ENCODE measurements at places on chromosomes 3 and 15.

DNA sequence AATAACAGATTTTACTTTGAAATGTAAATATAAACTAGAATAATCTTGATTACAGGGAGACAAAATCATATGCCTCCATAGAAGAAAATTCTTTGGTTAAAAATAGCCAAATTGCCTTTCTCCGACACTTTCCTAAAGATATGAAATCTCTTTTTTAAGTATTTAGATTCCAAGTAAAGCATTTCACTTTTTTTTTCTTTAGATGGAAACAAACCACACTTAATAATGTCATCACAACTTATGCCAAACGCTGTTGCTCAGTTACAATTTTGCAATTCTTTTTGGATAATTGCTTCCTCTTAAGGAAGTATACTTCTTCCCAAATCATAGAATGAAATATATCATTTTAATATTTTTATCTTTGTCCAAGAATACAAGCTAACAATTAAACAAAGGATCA, 294.1 kb upstream of the ARL6 start:
- no peak for DNase-seq

DNA sequence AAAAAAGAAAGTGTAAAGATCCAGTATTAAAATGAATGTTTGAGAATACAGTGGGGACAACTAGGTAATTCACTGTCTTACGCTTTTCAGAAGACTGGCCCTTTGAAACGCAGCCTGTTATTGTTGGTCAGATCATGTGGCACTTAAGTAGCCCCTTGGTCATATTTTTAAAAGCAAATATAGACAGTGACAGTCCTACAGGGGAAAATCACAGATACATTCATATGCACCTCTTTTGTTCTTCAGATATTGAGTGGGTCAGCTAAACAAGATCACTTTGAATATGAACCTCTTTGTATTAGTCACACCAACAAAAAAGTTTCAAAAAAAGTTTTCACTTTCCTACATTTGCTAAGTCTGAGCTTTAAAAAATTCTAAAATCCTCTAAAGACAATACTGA, 36.0 kb downstream of the TIGIT start:
- no peak for DNase-seq

DNA sequence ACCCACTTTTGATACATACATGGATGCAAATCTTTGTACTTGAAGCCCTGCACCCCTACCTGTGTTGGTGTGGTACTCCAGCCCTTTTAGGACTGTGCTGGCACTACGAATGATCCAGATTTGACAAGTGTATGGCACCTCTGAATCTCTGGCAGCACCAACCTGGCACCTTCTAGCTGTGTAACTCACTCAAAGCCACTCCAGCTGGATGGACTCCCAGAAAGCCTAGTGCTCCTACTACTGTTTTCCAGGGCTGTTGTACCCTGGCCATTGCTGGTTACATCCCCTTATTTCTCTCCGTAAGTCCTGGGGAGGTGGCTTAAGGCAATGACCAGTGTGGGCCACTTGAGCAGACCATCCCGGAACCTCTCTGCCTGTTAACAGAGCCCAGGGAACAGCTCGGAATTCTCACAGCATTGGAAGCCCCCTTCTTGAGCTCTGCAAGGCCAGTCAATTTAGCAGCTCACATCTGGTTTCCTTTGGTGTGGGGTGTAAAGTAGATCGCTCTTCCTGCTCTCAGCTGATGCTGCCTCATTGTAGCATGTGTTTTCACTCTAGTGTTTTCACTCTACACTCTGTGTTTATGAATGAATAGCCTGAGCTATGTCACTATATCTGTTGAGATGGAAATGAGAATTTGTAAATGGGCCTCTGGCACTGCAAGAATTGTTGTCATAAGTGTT, 12.2 kb downstream of the CALML4 start:
- no peak for DNase-seq

DNA sequence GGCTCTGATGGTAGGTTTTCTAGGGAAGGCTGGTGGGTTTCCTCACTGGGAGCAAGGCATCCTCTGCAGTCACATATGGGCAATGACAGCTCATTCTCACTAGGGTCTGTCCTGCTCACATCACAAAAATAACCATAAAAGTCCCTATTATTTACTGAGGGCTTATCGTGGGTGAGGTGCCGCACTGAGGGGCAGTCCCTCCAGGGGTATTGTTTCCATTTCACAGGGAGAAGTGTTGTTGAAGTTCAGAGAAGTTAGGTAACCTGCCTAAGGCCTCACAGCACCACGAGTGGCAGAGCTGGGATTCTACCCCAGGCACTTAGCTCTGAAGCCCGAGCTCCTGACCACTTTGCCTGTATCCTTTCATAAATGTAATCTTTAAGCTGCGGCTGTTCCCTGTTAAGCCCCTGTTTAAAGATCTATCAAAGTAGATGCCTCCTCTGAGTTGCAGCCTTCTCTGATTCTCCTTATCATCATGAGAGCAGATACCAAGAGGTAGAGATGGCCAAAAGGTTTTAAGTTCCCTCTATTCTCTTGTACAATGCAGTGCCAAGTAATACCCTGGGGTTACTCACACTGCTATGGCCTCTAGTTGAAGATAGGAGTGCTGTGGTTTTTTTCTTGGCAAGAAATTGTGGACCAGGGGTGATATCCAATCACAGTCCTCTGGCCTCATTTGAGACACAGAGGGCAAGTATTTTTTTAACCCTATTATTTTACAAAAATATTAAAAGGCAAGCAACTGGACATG, 107.0 kb downstream of the RPLP1 start:
- no peak for DNase-seq

GRCh38 chr3:53554559-53555067, 60.2 kb downstream of the CACNA1D start:
- DNase-seq: no peak

- no peak for DNase-seq
Measured at GRCh38 chr15:57609805-57610529, 18.3 kb downstream of the MYZAP start.

- DNase-seq: no peak
Measured at GRCh38 chr3:133393204-133393603, 6.7 kb upstream of the BFSP2 start.

- DNase-seq: no peak
Measured at GRCh38 chr15:42508263-42508690, 12.8 kb downstream of the SNAP23 start.

- no peak for DNase-seq
Measured at GRCh38 chr15:55337160-55337559, 18.1 kb downstream of the PIGB start.

- no peak for DNase-seq
Measured at GRCh38 chr3:37214076-37214475, 39.7 kb upstream of the LRRFIP2 start.

- no peak for DNase-seq
Measured at GRCh38 chr3:5197470-5198312, 10.2 kb downstream of the EDEM1 start.

DNA sequence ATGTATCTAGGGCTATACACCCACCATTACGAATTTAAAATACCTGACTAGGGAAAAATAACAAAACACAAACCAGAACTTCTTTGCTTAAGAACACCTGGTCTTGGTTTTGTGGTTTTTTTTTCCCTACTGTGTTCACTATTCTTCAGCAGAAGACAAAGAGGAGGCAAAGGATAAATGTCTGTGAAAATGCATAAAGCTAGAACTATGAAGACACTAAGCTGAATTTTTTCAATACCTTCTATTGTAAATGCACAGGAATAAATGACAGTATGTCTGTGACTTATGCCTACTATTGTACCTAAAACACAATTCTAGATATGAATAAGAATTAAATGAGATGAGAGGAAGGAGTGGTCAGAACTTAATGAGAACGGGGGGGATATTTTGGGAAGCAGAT, 86.9 kb downstream of the TBL1XR1 start:
- no peak for DNase-seq

DNA sequence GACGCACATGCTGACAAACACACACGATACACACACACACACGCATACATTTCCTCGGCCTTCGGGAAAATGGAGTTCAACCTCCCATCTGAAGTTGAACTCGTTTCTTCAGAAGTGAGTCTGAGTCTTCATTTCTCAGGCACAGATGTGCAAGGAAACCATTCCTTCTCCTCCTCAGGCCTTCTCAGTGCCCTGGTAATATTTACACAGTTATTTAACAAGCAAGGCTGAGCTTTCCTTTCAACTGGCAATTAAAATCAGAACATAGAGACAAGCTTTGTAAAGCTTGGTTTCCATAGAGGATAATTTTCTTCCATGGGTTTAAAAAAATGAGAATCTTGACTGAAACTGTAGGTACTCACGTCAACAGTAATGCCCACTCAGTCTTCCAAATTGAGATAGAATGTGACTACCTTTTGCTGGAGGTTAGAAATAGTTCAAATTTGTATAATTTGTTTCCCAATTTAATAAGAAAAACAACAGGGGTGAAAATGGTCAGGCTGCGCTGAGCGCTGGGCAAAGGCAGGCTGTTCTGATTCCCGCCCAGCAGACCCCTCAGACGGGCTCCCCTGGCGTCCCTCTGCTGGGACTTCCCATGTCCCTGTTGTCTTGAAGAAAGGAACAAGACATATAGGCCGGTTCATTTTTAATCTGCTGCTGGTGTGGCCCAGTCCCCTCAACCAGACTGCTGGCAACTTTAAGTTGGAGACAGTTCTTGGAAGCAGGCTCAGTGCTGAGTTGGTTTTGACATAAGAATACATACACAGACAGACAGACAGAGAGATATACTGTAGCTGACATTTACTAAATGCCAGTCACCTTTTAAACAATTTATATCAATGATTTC, 174.3 kb downstream of the XXYLT1 start:
- DNase-seq: no peak

DNA sequence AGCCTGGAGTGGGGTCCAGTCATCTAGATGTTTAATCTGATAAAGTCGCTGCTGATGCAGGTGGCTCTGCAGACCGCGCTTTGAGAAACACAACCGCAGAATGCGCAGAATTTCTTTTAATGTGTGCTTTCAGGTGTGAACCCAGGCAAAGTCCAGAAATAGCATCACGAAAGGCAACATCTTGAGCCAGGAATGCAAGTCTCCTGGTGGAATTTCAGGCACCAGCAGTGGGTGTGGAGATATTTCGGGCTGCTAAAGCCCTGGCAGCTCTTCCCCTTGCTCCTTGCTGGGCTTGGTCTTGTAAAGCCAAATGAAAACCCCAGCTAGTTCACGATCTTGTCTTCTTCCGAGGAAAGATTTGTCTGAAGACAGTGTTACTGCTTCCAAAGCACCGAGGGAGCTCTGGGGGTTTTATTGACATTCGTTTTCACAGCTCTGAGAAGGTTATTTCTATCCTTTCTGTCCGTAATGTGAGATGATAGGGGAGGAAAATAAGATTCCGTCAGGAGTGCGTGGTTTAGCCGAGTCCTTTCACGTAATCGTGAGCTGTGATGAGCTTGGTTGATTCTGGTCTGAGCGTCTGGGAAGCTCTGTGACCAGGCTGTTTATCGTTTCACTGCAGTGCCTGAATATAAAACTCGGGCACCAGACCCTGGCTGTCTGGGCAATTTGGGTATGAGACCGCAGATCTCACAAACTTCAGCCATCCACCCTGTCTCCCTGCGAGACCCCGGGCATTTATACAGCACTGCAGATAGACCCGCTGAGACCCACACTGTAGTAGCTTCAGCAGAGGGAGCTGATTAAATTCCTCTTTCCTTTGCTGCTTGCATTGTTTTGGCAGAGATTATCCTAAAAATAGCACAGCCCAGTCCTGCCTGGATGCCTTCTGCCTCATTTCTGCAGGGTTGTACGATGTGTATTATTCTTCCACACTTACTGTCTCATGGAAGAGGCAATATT, 67.0 kb upstream of the SLC25A26 start:
- DNase-seq: peak; percentile 16

- DNase-seq: no peak
Measured at GRCh38 chr3:54901906-54902685, 25.8 kb downstream of the LRTM1 start.

- DNase-seq: peak; percentile 20
Measured at GRCh38 chr3:168088106-168088720, 7.5 kb downstream of the GOLIM4 start.

DNA sequence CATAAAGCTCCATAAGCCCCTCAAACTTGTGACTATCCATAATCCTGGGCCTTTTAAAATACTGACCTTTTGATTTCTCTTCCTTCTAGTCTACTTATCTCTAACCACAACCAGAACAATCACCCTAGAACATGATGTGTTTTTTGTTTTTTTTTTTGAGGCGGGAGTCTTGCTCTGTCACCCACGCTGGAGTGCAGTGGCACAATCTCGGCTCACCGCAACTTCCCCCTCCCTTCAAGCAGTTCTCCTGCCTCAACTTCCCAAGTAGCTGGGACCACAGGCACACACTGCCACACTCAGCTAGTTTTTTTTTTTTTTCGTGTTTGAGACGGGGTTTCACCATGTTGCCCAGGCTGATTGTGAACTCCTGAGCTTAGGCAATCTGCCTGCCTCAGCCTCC, 25.1 kb downstream of the VPS39 start:
- DNase-seq: no peak

GRCh38 chr15:81101894-81102815, 31.9 kb upstream of the CFAP161 start:
- no peak for DNase-seq

DNA sequence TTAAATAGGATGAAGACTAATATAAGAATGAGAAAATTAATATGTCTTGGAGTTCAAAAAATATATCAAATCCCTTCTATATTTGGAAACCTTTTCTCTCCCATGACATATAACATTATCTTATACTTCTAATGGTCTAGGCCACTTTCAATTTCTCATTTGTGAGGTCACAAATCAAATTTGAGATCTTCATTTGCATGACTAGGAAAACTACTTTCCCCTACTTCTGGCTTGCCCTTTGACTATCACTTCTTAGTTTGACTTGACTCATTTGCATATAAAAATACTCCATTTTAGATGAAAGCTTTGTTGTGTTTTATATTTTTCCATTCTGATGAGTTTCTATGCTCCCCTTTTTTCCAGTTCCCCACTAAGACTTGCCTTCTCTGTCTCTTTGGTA, 598.6 kb upstream of the TBL1XR1 start:
- DNase-seq: no peak

- DNase-seq: no peak
Measured at GRCh38 chr15:62453981-62454380, 288.9 kb upstream of the C2CD4B start.

- no peak for DNase-seq
Measured at GRCh38 chr3:49388289-49388820, 23.4 kb downstream of the RHOA start.

DNA sequence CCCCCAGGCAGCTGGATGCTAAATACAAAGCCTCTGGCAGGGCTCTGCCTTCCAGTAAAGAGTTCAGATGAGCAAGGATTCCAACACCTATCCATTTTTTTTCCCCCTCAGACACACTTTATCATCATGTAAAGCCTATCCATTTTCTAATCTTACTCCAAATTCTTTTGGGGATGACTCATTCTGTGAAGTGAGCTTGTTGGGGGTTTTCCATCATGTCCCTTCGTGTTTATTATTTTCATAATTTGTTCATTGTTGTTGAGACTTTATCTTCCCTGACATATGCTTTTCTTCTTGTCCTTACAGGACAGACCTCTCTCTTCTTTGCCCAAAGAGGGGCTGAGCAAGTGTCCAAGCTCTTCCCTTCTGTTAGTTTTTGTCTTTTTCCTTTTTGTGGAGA, 34.7 kb upstream of the SH3BP5 start:
- no peak for DNase-seq

- DNase-seq: no peak
Measured at GRCh38 chr3:112688819-112689218, 47.9 kb upstream of the CCDC80 start.

- no peak for DNase-seq
Measured at GRCh38 chr3:43606284-43606683, 15.5 kb downstream of the ANO10 start.

GRCh38 chr15:84647726-84648125, 6.4 kb downstream of the WDR73 start:
- DNase-seq: no peak

GRCh38 chr15:30992249-30992864, 929 bp upstream of the MTMR10 start:
- no peak for DNase-seq

GRCh38 chr3:15151166-15151565, 52.2 kb upstream of the RBSN start:
- no peak for DNase-seq

Data from BE2C (cell line).